ENCODE measurements at places on chromosomes 2 and 18. TPM values are rescaled to one million over a fixed set of nuclear protein-coding genes. Genes with fewer than 3 reads are reported as not detected.

The GKN1 gene
- not detected for total RNA-seq

The NEMP2 gene
- 2.4 TPM for total RNA-seq

The VWA3B gene
- 0.07 TPM for total RNA-seq

The FABP1 gene
- total RNA-seq: not detected

The MALL gene
- 38.3 TPM for total RNA-seq

The FAM110C gene
- total RNA-seq: 16.2 TPM

Measured in nasal cavity respiratory epithelium epithelial cell of viscerocranial mucosa (primary cell).